ENCODE measurements at places on chromosomes 1 and 21.

DNA sequence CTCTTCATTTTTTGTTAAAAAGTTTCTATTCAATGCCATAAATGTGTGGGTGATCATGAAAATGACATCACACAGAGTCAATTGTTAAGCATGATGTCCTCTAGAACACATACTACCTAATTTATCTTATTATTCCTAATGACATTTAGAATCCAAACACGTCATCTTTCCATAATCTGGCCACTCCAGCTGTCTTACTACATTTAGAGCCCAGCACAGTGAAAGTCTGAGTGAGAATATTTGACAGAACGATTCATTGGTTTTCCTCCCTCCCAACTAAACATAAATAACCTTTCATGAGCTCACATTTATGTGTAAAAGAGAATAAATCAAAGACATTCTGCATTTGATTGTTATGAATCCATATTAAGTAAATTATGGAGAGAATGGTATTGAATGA lies 160.7 kb downstream of the OLFM3 start:
- DNase-seq, result no peak

GRCh38 chr1:32605711-32606424 lies 44.5 kb downstream of the ZBTB8OS start:
- DNase-seq, result no peak

DNA sequence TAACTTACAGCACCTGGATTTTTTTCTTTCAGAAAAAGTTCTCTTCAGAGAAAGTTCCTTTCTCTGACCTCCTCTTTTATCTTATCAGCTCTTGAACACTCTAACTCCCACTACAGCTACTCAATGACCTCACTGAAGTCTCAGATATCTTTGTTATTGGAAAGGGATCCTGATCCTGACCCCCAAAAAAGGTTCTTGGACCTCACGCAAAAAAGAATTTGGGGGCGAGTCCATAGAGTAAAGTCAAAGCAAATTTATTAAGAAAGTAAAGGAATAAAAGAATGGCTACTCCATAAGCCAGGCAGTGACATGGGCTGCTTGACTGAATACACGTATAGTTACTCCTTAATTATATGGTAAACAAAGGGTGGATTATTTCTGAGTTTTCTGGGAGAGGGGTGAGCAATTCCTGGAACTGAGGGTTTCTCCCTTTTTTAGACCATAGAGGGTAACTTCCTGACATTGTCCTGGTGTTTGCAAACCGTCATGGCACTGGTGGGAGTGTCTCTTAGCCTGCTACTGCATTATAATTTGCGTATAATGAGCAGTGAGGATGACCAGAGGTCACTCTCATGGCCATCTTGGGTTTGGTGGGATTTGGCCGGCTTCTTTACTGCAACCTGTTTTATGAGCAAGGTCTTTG lies 44.2 kb downstream of the WDR64 start:
- DNase-seq, result no peak

DNA sequence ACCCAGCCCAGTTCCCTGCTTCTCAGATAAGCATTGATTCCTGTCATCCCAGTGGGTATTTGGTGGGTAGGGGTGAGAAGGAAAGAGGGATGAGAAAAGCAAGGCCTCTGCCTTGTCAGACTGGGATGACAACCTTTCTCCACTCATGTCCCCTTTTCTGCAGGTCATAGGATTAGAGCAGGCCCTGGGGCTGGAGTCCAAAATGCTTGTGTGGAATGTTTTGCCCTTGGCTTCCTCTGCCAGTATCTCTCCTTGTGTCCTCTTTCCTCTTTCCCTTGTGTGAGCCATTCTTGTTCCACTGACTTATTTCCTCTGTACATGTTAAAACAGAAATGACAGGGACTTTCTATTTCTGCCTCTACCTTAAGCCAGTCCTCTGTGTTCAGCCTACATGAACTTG lies 4.1 kb downstream of the ATP2B4 start:
- DNase-seq, result no peak

GRCh38 chr21:38716088-38716487 lies 89.6 kb upstream of the ETS2 start:
- DNase-seq, result no peak

- no peak for DNase-seq
Measured at GRCh38 chr1:217109928-217110327, 386.7 kb upstream of the ESRRG start.

- no peak for DNase-seq
Measured at GRCh38 chr1:247337250-247337746, 5.6 kb upstream of the ZNF496 start.

GRCh38 chr21:42806509-42807140 lies 72.7 kb downstream of the WDR4 start:
- no peak for DNase-seq

DNA sequence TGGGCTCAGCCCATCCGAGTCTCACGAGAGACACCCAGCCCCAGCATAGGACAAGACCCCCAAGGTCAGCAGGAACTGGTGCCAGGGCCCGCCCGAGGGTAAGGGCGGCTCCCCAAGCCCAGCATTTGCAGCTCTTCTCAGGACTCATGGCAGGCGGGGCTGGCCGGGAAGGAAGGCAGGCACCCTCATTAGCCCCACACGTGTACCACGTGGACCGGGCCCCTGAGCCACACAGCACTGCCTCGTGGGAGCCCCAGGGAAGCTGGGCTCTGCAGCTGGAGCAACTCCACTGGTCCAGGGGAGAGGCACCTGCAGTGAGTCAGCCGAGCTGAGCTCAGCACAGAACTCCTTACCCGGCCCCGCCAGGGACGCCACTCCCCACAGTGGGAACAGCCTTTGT lies 97.7 kb upstream of the IFFO2 start:
- no peak for DNase-seq

GRCh38 chr1:246338546-246338945 lies 168.5 kb downstream of the SMYD3 start:
- no peak for DNase-seq

DNA sequence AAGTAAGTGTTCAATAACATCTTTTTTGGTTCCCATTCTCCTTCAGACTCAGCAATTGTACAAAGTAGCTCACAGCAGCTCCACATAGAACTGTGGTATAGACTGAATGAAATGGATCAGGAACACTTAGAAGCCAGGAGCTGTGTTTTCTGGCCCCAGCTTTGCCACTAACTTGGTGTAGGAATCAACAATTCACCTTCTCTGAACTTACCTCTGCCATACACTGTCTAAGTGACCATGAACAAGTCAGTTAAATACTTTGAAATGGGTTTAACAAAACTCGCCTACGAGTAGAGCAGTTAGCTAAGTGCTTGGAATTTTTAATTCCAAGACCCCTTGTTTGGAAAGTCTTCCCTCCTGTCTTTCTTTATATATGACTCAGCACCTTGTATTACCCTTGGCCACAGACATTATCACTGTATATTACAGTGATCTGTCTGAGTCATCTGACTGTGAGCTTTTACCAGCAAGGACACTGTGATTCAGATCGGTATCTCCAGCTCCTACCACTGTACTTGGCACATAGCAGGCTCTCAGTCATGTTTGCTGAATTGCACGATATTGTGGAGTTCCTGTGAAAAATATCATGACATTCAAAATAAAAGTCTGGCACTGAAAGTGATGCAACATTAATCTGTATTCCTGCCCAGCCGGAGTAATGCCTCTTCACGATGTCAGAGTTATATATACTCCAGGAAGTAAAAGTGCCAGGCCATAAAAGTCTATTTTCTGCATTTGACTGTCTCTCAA lies 101.7 kb upstream of the BEND5 start:
- DNase-seq, result no peak

DNA sequence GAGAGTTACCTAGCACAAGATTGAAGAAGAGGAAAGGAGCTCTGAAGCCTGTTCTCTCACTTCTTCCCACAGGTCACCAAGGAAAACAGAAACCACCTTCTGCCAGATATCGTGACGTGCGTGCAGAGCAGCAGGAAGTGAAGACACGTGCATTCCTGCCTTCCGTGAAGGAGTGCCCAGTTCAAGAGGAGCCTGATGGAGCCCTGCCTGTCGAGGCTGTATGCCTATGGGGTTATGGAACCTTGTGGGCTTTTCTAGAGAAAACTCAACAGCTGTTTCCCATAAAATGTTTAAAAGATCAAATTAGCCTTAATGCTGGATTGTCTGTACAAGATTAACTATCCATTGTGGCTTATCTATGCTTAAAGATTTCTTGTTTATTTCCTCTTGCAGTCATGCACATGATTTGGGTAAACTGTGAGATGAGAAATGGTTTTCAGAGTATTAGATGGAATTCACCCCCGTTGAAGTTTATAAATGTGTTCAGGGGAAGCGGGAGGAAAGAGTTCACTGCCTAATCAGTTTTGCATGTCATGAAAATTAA lies 27.8 kb downstream of the NTPCR start:
- no peak for DNase-seq

GRCh38 chr1:201724766-201725118 lies 104.2 kb upstream of the IPO9 start:
- peak; percentile 76 for DNase-seq

DNA sequence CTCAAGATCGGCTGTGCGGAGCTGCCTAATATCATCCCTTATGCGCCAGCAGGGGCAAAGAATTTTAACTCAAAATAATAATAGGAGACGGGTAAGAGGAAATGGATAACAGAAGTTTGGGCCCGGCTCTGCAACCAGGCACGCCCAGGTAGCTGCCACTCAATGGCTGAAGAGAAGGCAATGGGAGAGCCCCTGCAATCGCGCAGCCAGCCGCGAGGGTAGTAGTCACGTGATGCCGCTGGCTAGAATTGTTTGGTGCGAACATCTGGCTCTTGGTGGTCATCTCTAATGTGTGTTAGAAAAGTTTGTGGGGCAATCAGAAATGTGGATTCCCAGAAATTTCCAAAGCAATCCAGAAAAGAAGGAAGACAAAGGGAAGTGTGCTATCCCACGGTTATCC lies 12.3 kb downstream of the BARHL2 start:
- peak; percentile 28 for DNase-seq

- no peak for DNase-seq
Measured at GRCh38 chr1:171350594-171350993, 36.6 kb downstream of the FMO4 start.

DNA sequence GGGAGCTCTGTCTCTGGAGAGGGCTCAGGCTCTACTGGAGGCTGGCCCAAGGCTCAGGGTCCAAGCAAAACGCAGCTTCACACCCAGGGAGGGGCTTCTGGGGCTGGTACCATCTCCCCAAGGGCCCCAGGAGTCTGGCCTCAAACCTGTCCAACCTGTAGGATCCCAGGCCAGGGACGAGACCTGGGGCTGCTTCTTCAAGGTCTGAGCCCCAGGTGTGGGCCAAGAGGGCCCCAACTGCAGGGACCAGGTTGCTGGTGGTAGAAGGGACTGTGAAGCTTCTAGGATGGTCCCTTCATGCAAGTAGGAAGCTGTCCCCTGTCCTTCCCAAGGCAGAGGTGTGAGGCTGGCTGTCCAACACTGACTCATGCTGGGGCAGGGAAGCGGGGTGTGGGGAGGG lies 7.8 kb upstream of the MMEL1 start:
- no peak for DNase-seq

DNA sequence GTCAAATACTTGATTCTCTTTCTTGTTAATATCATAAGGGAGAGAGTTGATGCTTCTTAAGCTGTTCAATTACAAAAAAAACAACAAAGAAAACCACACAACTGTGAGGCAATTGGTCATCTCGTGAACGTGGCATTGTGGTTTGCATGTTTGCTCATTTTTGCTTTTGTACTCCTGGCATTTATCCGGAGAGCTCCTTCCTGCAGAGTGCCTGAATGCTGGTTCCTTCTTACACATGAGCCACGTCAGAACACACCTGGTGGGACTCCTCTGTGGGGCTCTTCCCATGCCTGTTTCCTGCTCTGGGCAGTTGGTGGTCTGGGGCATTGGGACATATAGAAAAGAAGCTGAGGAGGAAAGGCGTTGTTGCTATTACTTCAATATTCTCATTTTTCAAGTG lies 25.7 kb downstream of the KCNK1 start:
- DNase-seq, result no peak

DNA sequence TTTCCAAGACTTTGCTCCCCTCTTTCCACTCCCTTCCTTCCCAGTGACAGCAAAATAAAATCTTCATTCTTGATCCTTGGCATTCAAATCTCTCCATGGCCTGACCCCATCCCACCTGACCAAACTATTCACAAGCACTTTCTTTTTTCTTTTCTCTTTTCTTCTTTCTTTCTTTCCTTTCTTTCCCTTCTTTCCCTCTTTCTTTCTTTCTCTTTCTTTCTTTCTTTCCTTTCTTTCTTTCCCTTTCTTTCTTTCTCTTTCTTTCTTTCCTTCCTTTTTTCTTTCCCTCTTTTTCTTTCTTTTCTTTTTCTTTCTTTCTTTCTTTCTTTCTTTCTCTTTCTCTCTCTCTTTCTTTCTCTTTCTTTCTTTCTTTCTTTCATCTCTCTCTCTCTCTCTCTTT lies 207.1 kb downstream of the ADGRL2 start:
- no peak for DNase-seq
